ENCODE measurements at places on chromosomes 1 and 21.

DNA sequence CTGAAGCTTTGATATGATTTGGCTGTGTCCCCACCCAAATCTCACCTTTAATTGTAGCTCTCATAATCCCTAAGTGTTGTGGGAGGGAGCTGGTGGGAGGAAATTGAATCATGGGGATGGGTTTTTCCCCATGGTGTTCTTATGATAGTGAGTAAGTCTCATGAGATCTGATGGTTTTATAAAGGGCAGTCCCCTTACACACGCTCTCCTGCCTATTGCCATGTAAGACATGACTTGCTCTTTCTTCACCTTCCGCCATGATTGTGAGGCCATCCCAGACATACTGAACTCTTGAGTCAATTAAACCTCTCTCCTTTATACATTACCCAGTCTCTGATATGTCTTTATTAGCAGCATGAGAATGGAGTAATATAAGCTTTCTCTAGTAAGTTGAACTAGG is 261.9 kb downstream of the HLX start:
- no peaks in the 10 kb centered on the region for H3K36me3 ChIP-seq
- no peak overlapping the region for H3K4me3 ChIP-seq

GRCh38 chr1:215128504-215128903 is 46.0 kb downstream of the KCNK2 start:
- H3K27ac ChIP-seq: no peak overlapping the region
- H3K36me3 ChIP-seq: no peaks in the 10 kb centered on the region
- ATAC-seq: no peak
- no peaks in the 10 kb centered on the region for H3K27me3 ChIP-seq

DNA sequence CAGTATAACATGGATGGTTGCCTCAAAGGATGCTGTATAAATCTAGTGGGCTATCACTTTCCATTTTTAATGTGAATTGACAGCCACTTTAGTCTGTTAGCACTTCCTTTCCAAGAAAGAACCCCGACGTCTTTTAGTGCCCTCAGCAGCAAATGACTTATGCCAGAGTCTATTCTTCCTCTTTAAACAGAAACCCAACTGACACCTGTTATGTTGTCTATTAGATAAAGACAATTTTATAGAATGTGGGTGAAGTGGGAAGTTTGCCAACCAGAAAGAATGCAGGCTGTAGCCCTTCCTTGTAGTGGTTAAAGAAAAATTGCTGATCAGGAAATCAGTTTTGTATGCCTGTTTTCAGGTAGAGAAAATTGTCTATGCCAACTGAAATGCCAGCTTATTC is 344.9 kb downstream of the ZNF326 start:
- ATAC-seq: no peak
- H3K27me3 ChIP-seq: no peaks in the 10 kb centered on the region
- H3K27ac ChIP-seq: no peak overlapping the region
- no peaks in the 10 kb centered on the region for H3K4me1 ChIP-seq
- no peak overlapping the region for H3K4me3 ChIP-seq

DNA sequence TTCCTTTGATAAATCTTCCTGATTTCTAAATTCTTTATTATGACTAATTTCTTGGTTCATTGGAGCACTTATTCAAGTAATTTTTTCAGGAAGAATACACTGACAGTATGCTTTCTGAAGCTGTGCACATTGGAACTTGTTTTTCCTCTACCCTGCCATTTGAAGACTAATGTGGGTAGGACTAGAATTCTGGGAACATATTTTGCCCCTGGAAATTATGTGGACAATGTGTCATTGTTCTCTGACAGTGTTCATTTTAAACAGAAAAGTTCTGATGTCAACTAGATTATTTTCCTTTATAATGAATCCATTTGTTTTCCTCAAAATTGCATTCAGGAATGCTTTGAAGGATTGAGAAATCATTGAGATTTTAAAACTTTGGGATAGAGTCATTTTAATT is 34.8 kb upstream of the ST6GALNAC5 start:
- H3K27me3 ChIP-seq: no peaks in the 10 kb centered on the region
- H3K27ac ChIP-seq: no peak overlapping the region
- no peak for ATAC-seq
- H3K36me3 ChIP-seq: no peaks in the 10 kb centered on the region
- H3K4me1 ChIP-seq: no peaks in the 10 kb centered on the region
- no peak overlapping the region for H3K4me3 ChIP-seq

DNA sequence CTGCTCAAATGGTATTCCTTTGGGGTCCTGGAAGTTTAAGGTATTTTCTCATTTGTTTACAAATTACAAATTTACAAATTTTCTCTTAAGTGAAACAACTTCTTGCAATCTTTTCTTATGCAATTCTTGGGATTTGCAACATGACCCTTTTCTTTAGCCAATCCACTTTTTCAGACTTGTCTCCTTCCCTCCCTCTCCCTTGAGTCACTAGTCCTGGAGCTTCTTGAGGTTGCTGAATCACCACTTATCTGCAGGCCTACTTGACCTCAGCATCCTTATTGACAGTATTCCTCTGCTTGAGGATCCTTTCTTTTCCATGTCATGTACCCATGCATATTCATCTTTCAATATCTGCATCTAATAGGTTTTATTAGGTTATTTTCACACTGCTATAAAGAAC is 302.8 kb upstream of the ADAMTS5 start:
- H3K27me3 ChIP-seq: no peaks in the 10 kb centered on the region
- no peak overlapping the region for H3K27ac ChIP-seq
- no peaks in the 10 kb centered on the region for H3K4me1 ChIP-seq
- ATAC-seq: peak; percentile 85
- no peak overlapping the region for H3K4me3 ChIP-seq

GRCh38 chr1:111770916-111771315 is 15.2 kb downstream of the DDX20 start:
- no peak overlapping the region for H3K27ac ChIP-seq
- H3K36me3 ChIP-seq: no peaks in the 10 kb centered on the region
- ATAC-seq: no peak
- peaks cover 23% of the 10 kb centered on the region for H3K4me1 ChIP-seq
- no peaks in the 10 kb centered on the region for H3K27me3 ChIP-seq

DNA sequence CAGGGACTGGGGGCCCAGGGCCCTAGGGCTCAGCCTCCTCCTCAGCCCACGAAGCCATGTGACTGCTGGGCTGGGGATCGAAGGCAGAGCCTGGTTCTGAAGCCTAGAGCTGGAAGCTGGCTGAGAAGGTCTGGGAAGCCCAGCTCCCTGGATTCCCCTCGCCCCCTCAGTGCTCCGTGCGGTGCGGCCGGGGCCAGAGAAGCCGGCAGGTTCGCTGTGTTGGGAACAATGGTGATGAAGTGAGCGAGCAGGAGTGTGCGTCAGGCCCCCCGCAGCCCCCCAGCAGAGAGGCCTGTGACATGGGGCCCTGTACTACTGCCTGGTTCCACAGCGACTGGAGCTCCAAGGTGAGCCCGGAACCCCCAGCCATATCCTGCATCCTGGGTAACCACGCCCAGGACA is 9.1 kb downstream of the ADAMTSL4 start:
- H3K4me1 ChIP-seq: peaks cover 68% of the 10 kb centered on the region
- peaks cover 41% of the 10 kb centered on the region for H3K36me3 ChIP-seq
- peak overlapping the region; percentile 100 for H3K27ac ChIP-seq

DNA sequence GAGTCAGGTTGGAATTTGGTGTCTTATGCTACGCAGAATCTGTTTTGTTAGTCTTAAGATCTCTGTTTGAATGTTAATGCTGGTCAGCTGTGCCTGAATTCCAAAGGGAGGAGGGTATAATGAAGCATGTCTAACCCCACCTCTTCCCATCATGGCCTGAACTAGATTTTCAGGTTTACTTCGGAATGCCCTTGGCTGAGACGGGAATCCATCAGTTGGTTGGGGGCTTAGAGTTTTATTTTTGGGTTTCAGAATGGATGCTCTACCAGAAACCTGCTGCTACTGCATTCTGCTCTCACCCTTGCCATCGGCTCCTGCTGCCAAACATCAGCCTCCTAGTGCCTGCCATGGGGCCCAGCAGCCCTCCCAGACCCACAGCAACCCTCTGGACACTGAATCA is 24.1 kb upstream of the ETV3 start:
- peaks cover 22% of the 10 kb centered on the region for H3K27me3 ChIP-seq
- no peak for ATAC-seq
- no peaks in the 10 kb centered on the region for H3K36me3 ChIP-seq

DNA sequence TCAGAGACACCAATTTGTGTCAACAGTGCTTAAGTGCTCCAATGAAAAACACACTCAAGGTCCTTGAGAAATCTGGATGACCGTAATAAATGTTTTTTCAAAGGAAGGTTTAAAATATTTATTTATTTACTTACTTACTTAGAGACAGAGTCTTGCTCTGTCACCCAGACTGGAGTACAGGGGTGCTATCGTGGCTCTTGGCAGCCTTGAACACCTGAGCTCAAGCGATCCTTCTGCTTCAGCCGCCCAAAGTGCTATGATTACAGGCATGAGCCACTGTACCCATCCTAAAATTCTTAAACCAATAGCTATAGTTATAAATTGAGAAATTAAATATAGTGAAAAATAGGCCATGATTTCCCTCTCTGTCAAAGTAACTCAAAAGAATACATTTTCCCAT is 17.3 kb upstream of the ERICH3 start:
- H3K4me3 ChIP-seq: no peak overlapping the region
- no peaks in the 10 kb centered on the region for H3K36me3 ChIP-seq
- no peaks in the 10 kb centered on the region for H3K4me1 ChIP-seq
- H3K27me3 ChIP-seq: no peaks in the 10 kb centered on the region

GRCh38 chr1:165631342-165632151 is 513 bp downstream of the MGST3 start:
- H3K4me3 ChIP-seq: peak overlapping the region; percentile 67
- H3K4me1 ChIP-seq: peaks cover 55% of the 10 kb centered on the region
- H3K36me3 ChIP-seq: no peaks in the 10 kb centered on the region
- peak; percentile 32 for ATAC-seq
- no peaks in the 10 kb centered on the region for H3K27me3 ChIP-seq
